ENCODE measurements at places on chromosomes 7 and 10.
A peak's percentile ranks its signal among the peaks of the same experiment; 100 is the strongest.

DNA sequence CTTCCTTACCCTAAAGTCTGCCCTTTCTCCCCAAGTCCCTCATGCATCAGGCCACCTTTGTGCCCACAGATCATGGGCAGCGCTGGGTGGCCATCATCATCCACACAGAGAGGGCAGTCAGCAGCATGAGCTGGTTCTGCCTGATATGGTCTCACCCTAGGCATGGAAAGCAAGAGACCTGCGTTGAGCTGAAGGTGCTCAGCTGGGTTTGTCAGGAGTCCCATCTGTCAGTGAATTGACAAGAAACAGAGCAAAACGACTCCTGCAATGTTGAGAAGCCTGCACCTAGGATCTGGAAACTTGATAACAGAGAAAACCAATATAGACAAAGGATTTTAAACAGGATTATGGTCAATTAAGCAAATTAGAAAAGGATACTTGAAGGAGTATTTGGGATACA, 242.7 kb upstream of the PRSS1 start:
- DNase-seq, result no peak

DNA sequence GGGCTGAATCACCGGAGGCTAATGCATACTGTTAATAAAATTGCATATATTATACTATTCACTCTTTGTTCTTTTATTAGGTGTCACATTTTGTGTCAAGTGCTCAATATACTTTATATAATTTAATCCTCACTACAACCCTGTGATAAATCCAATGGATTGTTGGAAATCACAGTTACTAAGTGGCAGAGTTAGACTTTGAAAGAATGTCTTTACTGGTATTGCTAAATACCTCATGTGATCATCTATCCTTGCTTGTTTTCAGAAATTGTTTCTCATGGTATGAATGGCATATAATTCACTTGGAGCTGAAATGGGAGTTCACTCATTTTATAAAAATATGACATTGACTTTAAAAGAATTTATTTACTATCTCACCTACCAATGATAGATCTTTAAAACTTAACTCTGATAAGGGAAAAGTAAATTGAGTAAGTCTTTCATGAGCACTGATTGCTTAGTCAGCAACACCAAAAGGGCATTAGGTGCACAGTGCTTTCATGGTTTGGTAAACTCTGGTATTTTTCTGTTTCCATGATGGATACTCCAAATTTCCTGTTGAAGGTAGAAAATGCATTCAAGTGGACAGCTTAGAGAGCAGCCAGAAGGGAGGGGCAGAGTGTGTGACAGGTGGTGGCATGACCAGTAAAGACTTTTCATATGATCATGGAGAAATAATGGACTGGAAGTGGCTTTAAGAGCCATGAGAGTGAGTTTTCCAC, 22.6 kb downstream of the ENKUR start:
- no peak for DNase-seq

DNA sequence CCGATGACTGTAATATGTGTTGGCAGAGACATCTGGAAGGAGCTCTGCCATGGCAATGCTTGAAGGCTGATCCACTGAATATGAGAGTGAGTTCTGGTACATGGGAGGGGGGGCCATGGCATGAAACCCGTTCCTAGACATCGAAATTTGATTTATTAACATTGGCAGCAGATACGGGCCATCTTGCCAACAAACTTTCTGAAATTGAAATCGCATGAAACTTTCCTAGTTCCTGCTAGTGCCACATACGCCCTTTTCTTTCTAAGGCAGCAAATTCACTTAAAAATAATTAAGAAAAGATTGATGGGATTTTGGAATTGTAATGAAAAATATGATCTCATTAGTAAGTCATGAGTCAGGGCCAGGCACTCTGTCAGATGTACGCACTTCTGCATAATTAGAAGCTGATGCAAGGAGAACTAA, 91.8 kb upstream of the KMT2C start:
- no peak for DNase-seq

GRCh38 chr10:132704008-132704814, 81.7 kb downstream of the NKX6-2 start:
- no peak for DNase-seq

- DNase-seq, result no peak
Observed at GRCh38 chr10:97764519-97764931, 7.3 kb downstream of the SFRP5 start.

GRCh38 chr7:112905950-112906349, 115.8 kb upstream of the TMEM168 start:
- DNase-seq, result no peak

DNA sequence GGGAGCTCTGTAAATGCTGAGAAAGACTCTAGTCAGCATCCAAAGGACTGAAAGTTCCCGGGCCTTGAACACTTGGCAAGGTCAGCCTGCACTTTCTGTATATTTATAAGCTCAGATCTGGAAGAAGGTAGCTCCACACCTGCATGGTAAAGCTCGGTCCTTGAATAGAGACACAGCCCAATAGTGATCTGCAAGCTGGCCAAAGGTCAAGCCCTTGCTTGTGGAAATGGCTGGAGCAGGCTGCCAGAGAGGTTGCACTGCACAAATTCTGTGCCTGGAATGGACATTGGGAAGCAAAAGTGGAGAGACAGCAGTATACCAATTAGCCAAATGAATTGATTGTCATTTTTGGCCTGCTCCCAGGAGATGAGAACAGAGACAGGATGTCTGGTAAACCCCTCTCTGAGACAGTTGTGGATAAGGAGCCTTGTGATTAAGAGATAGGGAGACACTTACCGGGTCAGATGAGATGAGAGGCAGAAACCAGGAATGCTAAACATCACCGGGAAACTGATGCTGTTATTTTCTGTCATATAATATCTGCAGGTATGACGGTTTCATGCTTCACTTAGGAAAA, 8.0 kb upstream of the FRA10AC1 start:
- DNase-seq, result no peak

- no peak for DNase-seq
Observed at GRCh38 chr10:54063514-54063913, 737.5 kb downstream of the PCDH15 start.

DNA sequence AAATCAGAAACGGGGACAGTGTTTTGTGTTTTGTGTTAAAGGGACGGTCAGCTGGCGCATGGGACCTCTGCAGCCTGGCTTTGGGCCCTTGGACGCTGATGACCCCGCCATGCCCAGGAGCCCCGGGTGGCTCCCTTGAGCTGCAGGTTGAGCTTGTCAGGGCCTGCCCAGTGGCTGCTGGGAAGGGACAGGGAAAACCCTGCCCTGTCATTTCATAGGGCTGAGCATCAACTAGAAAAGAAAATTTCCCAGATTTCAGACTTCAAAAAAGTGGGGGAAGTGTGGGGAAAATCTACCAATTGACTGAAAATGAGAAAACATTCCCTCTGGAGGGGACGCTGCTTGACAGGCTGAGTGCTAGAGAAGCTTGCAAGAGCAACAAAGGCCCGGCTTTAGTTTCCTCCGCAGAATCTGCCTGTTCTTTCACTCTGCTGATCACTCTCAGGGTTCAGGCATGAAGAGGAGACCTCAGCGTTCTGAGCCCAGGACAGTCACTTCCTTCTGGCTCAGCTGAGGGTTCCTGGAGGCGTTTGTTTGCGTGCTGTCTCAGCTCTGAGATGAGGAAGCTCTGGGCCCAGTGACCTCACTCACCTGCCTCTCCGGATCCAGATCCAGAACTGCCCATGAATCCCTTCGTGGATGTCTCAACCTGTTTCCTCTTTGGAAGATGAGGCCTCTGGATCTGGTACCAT, 18.6 kb upstream of the DNAJB6 start:
- DNase-seq, result no peak

GRCh38 chr10:20879136-20879535, 18.0 kb downstream of the NEBL start:
- no peak for DNase-seq

DNA sequence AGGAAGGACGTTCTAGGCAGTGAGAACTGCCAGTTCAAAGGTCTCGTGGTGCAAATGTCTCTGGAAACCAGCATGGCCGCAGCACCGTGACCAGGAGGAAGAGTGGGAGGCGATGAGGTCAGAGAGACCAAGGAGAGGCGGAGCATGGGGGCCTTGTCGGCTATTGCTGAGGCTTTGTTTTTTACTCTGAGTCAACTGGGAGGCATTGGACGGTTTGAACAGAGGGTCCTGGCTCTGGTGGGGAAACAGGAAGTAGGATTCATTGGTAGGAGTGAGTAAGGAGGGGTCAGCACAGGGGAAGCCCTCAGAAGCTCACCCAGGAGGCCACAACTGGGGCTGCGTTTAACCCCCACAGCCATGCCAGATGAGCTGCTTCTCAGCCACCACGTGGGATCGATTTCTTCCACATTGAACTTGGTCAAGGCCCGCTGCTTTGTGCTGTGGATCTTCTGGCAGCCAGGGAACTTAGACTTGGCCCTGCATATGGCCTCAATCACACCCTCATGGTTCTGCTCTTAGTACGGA, 22.2 kb upstream of the SH2B2 start:
- DNase-seq, result no peak

- no peak for DNase-seq
Observed at GRCh38 chr10:76086761-76087639, 655.6 kb downstream of the LRMDA start.

DNA sequence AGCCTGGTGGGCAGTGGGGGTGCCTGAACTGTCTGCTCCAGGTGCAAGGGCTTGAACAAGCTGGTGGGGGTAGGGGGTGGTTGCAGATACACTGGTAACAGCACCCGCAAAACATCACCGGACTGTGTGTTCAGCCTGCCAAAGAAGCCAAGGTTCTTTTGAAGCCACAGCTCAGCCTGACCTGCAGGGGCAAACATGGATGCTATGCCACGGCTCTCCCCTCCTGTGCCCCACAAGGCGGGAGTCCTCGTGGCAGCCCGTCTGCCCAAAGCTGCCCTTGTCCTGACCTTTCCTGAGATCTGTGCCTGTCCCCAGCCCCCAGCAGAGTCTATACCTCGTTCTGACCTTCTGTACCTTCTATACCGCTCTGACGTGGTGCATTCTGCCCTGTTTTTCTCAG, 285.7 kb downstream of the GLRX3 start:
- DNase-seq, result no peak

- no peak for DNase-seq
Observed at GRCh38 chr7:140596519-140597427, 43.8 kb downstream of the DENND2A start.

DNA sequence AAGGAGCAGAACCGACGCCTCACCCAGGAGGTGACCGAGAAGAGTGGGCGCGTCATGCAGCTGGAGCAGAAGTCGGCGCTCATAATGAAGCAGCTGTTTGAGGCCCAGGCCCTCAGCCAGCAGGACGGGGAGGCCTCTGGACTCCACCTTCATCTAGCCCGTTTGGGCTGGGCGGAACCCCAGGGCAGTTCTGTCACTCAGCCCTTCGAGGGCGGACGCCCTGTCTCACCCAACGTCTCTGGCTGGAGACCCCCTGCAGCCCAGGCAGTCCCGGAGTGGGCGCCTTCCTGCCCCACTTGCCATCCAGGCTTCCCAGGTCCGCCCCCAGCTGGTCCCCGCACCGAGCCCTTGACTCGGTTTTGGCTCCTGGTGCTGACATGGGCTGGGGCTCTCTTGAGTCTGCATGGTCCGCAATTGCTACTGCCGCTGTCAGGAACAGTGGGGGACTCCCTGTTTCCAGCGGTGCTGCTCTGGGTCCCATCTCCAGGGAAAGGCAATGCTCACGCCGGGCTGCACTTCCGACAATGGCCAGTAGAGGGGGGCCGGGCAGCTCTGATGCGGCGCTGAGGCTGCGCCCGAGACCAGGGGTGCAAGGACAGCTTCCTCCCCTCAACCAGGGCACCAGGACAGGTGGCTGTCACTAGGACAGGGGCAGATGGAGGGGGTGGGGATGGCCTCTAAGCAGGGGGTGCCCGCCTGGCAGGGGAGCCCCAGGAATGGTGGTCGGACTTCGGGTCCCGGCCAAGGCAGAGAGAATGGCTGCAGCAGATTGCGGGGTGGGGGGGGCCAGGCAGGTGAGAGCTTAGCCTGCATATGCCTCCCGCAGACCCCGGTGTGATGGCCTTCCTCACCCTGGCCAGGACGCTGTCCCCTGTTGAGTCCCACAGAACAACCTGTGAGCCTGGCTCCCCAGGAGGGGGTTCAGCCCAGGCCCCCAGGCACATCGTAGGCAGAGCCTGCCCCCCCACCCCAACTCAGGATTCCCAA, 71.2 kb upstream of the KCTD7 start:
- DNase-seq, result peak; percentile 80

- DNase-seq, result no peak
Observed at GRCh38 chr10:76191336-76191735, 759.9 kb downstream of the LRMDA start.

DNA sequence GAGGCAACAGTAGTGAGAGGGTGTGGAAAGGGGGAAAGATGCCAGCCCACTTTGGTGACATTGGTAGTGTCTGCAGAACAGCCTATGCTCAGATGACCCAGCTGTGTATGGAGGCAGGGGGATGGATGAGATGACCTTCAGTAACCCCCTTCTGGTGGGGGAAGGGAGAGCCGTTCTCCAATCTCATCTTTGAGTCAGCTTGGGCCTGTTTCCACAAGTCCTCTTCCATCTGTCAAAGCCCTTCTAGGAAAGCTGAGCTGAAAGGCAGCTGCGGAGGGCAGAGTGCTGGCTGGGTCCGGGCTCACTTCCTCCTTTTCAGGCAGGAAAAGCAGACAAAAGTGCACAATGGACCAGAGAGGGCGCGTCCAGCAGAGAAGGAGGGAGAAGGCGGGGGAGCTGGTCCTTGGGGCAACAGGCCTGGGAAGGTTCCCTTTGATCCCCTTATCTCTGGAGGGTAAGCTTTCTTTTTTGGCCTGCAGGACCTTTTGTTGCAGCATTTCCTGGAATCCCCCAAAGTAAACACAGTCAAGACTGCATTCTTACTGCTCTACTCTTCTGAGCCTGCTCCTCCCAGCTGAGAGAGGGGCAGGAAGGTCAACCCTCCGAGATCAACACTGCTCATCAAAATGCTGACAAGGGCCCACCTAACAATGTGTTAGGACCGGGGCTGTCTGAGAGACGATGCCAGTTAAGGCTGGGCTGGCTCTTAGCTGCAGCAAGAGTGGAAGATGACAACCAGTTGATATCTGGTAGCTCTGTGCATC, 1.2 kb upstream of the LRMDA start:
- DNase-seq, result no peak

GRCh38 chr10:85900061-85900460, 466.5 kb downstream of the GRID1 start:
- no peak for DNase-seq
